Activated CD8-positive, alpha-beta memory T cell treated with anti-CD3 and anti-CD28 coated beads for 1 hour (primary cell): ENCODE measurements at places on chromosomes 3 and 15.

DNA sequence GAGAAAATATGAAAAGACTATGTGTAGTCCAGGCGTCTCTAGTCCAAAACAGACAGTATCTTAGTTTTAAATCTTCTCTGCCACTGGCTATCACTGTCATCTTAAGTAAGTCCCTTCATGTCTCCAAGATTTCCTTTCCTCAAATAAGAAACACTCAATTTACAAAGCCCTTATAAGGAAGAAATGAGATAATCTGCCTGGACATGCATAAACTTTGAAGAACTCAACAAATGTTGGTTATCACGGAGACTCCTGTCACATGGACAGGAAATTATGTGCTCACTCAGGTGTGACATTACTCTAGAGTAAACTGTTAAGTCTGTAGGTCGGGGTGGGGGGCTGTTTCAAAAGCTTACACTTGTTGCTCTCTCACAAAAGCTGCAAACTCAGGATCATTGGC, 91.9 kb downstream of the IMPG2 start:
- no peak for DNase-seq

DNA sequence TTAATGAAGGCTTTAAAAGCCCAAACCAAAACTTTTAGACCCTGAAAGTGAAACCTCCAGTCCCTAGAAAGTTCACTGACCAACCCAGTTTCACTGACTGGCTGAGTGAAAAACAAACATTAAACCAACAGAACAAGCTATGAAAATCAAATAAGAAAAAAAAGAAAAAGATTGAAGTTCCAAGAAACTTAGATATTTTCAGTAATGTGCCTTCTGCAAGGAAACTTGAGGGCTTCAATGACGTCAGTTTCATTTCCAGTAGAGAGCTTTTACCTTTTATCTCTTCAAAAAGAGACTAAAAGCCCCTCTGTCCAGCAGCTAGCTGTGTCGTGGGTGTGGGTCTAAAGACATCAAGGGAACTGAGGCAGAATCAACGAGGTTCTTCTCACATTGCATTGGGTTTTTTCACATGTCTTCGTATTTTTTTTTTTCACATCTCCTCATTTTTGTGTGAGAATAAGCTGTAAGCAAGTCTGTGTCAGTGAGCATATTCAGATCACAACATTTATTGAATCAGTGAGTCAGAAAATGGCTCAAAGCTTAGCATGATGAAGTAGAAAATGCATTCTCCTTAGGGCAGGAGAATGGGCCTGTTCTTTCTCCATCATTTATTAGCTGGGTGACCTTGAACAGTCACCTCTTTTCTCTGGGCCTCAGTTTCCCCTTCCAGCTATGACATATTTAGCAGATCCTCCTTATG, 54.8 kb upstream of the BCL6 start:
- DNase-seq = no peak

GRCh38 chr3:71087143-71088018, 496.1 kb downstream of the FOXP1 start:
- DNase-seq = no peak

- no peak for DNase-seq
Measured at GRCh38 chr15:89985111-89985510, 16.0 kb upstream of the ZNF710 start.

DNA sequence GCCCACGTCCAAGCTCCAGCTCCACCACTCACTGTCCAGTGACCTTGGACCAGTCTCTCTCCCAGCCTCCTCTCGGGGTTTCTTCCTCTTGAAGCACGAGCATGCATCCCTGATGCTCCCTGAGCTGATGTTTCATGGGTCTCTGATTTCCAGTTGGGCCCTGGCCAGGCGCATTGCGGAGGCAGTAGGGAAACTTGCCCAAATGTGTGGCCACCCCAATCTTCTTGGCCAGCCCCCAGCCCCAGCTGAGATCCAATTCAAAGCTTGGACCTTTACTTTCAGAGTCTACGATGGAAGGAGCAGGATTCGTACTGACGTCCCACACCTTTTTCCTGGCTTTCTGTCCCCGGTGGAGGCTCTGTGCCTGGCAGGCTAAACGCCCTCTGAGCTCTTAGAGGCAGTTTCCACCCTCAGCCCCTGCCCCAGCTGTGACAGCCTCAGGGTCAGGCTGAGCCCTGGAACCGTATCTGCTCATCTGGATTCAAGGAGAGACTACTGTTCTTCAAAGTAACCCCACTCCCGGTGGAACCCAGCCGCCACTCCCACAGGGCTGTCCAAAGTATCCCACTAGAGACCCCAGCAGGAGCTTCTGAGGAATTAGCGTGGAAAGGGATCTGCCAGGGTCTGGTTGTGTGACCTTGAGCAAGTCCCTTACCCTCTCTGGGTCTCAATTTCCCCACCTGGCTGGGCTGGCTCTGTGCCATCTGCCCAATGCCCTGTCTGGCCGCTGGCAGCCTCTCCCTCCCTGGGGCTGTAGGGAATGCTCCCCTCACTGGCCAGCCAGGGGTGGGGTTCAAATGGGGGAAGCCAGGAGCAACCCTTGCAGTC, 37.4 kb downstream of the CPN2 start:
- DNase-seq = no peak

DNA sequence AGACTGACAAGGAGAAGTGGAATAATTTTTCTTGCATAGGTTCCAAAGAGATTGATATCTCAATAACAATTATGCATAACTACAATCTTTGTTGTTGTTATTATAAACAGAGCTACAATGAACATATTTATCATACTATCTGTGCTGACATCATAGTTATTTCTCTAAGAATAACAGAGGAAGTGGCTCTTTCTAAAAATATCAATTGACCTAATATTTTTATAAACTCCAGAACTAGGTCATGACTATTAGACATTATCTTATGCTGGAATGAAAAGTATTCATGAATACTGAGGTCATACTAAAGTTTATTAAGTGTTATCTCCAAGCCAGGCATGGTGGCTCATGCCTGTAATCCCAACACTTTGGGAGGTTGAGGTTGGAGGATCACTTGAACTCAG, 114.1 kb downstream of the DCLK3 start:
- DNase-seq = no peak

DNA sequence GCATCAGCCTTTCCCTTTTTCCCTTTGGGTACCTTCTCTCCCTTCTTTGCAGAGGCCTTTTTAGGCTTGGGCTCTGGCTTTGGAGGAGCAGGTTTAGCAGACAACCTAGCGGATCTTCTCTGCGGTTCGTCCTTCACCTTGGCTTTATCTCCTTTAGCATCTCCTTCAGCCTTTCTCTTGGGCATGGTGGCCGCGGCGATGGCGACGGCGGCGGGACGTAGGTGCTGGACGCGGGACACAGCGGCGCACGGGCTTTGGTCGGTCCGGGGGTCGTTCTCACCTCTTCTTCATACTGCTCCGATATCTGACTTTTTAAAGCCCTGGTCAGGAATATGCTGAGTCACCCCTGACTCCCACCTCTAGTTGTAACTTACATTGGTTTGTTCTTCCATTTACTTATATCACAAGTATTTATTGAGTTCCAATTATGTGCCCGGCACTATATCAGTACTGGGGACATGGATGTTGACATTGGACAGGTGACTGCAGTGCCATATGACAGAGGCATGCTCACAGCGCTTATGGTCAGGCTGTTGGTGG, 43.1 kb upstream of the SH3BP5 start:
- no peak for DNase-seq

DNA sequence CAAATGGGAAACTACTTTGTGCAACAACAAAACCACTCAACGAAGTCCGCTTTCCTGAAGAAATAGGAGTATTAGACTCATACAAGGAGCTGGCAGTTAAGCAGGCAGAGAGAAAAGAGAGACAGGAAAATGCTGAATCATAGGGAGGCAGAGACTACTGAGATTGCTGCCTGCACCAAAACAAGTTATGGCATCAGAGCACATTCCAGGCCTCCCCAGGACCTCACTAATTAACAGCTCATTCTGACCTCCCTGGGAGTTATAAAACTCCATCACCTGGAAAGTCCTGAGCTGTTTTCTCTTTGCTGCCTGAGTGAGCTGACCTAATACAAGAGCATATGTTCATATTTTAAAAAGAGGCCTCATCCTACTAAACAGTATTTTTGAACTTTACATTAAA, 741.0 kb downstream of the MCTP2 start:
- DNase-seq = no peak

DNA sequence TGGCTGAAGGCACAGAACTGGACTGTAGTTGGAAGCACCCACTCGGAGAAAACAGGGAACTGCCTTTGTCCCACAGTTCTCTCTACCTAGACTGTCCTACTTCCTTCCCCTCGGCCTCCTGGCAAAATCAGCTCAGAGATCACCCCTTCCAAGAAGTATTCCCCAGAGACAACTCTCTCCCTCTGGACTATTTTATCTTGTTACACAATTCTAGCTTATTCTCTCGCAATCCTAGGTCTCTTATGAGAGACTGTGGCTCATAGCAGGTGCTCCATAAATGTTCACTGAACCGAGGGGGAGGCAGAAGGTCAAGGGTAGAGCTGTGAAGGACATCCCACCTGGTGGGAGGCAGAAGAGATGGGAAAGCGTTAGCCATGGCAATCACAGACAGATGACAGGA, 10.6 kb downstream of the HEG1 start:
- DNase-seq = no peak

DNA sequence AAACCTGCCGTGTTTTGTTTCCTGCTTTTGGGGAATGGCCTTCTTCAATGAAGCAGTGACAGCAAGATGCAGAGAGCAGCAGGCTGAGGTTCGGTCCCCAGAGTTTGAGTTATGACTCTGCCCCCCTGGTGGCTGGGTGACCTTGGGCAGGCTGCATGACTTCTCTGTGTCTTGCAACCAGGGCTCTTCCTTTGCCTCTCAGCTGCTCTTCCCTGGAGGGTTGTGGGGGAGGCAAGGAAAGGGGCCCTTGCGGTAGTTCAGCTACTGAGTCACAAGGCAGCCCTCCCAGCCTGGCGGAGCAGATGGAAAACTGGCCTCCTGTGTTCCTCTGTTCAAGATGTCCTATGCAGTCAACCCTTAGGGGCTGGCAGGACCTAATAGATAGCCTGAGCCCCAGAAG, 17.1 kb downstream of the CTXND1 start:
- DNase-seq = no peak

GRCh38 chr3:130374908-130375307, 29.4 kb downstream of the COL6A5 start:
- DNase-seq = no peak

DNA sequence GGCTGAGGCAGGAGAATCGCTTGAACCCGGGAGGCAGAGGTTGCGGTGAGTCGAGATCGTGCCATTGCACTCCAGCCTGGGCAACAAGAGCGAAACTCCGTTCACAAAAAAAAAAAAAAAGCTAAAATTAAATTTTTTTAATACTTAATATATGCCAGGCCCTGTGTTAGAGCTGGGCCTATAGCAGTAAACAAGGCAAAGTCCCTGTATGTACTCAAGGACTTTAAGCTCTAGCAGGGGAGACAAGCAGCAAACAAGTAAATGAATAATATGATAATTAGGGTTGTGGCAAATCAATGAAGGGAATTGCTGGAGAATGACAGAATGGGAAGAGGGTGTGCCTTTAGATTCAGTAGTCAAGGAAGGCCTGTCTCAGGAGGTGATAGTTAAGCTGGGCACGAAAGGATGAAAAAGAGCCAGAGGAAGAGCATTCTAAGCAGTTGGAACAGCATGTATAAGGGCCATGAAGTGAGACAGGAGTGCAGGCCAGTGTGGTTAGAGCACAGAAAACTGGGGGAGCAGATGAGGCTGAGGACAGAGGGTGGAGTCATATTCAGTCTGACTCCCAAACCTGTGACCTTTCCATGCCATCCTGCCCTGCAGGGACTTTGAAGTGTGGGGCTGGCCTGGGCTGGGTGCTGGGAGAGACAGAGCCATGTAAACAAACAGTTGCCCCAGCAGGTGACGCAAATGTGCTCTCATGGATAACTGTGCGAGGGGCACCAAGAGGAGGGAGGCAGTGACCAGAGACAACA, 6.6 kb upstream of the RAF1 start:
- DNase-seq = no peak

GRCh38 chr3:31728403-31728802, 195.7 kb downstream of the STT3B start:
- DNase-seq = no peak

DNA sequence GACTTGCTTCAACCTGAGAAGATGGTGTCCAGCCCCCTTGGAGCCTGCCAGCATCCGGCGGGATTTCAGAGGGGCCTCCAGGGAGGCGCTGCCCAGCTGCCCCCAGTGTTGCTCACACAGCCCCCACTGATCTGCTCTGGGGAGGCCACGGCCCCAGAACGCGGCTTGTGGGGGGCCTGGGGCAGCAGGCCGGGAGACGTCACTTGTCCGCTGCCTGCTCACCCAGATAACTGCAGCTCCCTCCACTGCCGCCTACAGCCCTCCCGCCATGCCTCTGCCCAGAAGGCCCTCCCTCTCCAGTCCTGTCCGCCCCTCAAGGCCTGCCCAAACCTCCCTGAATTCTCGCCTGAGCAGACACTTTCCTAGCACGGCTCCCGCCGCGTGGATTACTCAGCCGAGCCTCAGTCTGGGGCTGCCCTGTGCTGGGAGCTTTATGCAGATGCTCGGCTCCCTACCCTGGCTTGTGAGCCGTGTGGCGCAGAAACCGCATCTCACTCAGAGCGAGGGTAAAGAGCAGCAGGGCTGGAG, 17.2 kb upstream of the ADIPOQ start:
- DNase-seq = no peak

DNA sequence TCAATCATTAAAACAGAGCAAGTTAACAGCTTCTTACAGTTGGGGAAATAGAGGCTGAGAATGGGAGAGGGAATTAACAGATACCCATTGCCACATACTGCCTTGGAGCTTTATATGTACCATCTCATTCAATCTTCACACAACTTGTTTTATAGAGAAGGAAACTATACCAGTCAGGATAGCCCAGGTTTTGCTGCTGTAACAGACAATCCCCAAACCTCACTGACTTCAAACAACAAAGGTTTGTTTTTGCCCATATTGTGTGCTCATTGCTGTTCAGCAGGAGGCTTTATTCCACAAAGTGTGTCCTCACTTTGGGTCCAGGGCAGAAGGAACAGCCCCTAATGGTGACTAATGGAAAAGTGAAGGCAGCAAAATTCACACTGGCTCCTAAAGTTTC, 59.2 kb downstream of the SPSB4 start:
- no peak for DNase-seq

DNA sequence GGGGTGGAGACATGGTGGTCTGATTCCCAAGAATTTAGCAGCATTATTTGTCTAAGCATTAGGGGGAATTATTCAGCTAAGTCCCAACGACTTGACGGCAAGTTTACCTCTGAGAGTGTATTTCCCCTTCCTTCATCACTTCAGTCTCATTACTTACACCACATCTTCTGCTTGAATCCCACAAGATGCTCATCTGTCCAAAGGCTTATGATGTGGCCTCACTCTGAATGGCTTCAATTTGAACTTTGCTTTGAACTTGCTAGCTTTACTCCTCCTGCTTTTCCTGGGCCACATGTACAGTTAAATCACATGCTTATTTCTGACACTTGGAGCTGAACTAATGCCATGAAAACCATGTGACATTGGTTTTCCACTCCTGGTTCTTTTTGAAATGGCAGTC, 231.3 kb upstream of the SATB1 start:
- DNase-seq = no peak

DNA sequence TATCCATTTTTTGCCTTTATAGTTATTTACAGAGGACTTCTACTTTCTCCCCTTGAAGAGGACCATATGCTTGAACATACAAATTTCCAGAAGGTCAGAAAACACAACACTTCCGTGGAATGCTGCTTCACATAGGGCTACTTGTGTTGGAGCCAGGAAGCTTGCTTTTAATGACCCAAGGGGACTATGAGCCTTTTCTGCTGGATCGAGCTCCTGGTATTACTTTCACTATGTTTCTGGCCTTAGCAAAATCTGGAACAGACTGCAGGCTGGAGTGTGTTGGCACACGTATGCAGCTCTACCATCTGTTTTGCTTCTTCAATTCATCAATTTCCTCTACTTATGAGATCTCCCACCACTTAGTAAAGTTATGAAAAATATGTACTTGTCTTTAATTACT, 69.3 kb upstream of the CBLB start:
- DNase-seq = no peak

- DNase-seq = no peak
Measured at GRCh38 chr3:13015286-13016082, 57.7 kb downstream of the IQSEC1 start.
